ENCODE measurements at places on chromosomes 11 and 22.

- DNase-seq: no peak
Observed at GRCh38 chr22:36510966-36511881, 4.4 kb upstream of the FOXRED2 start.

- DNase-seq: no peak
Observed at GRCh38 chr11:124876818-124877630, 11.8 kb downstream of the ROBO3 start.

DNA sequence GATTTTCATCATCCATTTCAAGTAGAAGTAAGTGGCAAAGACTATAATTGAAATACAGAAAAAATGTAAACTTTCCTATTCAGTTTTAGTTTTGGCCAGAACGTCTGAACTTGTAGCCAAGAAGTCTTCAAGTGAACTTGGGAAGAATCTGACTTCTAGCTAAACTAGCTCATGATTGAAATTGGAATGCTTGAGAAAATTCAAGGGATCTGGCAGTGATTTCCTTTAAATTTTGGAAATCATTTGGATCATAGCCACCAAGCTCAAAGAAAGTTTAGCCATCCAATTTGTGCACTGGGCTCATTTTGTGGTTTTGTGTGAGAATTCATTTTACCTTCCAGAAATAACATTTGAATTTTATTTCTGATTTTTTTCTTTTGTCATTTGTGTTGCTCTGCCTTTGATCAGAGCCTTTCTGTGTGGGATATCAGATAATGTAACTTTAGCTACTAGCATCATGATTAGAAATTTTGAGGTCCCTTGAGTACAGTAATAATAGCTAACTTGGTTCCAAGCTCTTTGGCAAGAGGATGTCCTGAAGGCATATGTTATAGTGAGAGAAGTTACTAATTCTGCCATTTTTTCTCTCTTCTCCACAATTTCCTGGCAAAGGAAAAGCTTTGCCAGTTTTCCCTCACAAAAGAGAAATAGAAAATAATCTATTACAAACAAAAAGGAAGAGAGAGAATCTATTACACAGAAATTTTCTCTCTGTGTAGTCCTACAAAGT lies 2123.7 kb upstream of the RAG2 start:
- DNase-seq: no peak

DNA sequence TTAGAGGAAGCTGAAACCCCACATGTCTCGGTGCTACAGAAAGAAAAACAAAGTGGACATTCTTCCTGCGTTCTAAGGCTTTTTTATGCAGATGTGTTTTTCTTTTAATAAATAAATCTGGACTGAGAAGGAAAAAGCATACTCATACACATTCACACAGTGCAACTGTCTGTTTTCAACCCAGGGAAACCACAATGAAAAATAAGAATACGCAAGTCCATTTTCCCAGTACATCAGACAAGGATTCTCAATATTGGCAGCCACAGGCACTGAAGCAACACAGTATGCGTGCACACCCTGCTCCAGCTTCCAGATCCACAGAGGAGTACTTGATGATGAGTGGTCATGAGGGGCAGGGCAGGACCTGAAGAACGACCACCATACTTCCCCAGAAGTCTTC lies 86.9 kb downstream of the ETS1 start:
- DNase-seq: no peak

- no peak for DNase-seq
Observed at GRCh38 chr11:133790995-133791394, 54.3 kb downstream of the SPATA19 start.

GRCh38 chr11:119795690-119796089 lies 66.7 kb upstream of the NECTIN1 start:
- DNase-seq: no peak

DNA sequence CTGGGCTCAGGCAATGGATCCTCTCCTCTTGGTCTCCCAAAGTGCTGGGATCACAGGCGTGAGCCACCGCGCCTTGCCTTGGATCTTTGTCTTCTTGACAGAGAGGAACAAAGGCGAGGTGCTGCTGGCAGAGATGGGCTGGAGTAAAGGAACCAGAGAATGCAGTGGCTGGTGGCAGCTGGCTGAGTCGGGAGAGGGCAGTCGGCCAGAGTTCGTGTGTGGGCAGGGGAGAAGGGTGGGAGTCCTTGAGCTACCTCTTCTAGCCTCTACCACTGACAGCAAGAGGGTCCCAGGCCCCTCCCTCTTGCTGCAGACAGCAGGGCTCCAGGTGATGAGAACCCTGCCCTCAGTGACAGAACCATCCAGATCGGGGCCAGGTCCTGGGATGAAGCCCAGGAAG lies 86.2 kb upstream of the LINC01488 start:
- no peak for DNase-seq

GRCh38 chr11:94845622-94846021 lies 77.5 kb downstream of the AMOTL1 start:
- no peak for DNase-seq

DNA sequence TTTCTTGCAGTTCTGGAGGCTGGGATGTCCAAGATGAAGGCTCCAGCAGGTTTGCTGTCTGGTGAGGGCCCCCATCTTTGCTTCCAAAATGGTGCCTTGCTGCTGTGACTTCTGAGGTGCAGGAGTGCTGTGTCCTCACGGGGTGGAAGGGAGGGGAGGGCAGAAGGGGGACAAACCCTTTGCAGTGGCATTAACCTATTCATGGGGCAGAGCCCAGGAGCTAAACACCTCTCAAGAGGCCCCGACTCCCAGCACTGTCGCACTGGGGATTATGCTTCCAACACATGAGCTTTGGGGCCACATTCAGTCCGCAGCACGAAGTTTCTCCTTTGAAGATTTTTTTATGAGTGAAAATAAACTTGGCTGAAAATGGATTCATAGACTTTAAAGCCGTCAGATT lies 25.5 kb upstream of the OSBPL5 start:
- no peak for DNase-seq

GRCh38 chr11:73623686-73624085 lies 22.7 kb upstream of the PLEKHB1 start:
- no peak for DNase-seq

DNA sequence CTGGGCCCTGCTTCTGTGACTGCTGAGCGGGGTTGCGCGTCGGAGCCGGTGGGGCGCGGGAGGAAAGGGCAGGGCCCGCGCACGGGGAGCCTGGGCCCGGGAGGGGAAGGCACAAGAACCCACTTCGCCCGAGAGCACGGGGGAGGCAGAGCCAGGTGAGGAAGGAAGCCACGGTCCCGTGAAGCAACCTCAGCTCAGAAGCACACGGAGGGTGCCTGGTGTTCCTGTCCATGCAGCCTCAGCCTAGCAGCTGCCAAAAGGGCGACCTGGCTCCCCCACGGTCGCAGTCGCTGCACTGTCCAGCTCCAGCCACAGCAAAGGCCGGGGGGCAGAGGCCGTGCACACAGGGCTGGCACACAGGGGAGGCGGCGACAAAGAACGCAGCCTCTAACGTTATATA lies 9.3 kb upstream of the CDC42BPG start:
- DNase-seq: no peak

DNA sequence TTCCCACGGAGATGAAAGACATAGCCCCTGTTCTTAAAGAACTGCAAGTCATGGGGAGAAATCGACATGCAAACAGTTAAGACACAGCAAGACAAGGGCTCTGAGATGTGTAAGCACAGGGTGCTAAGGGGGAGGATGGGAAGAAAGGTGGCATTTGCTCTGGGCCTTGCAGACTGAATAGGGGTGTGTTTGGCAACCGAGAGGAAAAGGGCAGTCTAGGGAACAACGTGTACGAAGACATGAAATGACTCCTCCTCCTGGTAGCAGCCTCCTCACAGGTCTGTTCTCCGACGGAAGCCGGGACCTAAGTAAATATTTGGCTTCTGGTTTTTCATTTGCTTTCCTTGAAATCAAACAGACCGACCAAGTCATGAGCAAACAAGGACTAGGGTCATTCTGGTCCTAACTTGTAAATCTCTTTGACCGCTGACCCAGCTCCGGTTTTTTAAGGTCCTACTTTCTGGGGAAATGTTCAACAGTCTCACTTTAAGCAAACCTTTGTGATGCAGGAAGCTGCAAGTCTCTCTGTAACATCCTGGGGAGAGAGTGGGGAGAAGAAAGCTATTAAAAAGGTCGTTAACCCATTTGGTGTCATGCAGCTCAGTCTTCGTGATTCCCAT lies 19.7 kb downstream of the NNMT start:
- DNase-seq: no peak

GRCh38 chr11:44193856-44194255 lies 98.4 kb downstream of the EXT2 start:
- DNase-seq: no peak

DNA sequence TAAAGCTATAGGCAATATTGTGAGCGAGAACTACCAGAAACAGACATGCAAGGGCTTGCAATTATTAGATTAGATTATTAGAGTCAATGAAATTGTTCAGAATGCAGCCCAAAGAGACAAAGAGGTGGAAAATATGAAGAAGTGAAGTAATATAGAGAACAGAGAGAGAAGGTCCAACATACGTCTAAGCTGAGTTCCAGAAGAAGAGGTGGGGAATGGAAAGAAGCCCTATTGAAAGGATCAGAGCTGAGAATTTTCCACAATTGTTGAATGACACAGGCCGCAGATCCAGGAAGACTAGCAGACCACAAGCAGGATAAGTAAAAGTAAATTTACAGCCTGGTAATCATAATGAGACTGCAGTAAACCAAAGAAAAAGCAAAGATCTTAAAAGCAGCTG lies 93.2 kb downstream of the EXT2 start:
- no peak for DNase-seq

DNA sequence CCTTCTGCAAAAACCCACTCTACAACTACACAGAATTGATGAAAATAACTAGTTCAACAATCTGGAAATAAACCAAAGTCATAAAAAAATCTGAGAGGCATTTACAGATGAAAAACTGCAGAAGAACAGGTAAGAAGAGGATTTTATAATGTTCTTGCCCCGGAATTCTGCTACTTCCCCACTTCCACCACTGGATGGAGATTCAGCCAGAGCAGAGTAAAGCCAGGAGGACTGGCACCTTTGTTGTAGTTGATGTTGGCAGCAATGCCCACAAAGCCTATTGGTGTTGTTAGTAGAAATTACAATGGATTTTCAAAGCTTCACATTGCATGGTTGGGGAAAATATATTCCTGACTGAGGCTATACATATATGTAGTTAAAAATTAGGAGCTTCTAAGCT lies 640.2 kb downstream of the LRRC4C start:
- no peak for DNase-seq

- no peak for DNase-seq
Observed at GRCh38 chr11:3709977-3710376, 38.8 kb upstream of the CHRNA10 start.

- DNase-seq: no peak
Observed at GRCh38 chr11:130997278-130997677, 81.0 kb upstream of the SNX19 start.

DNA sequence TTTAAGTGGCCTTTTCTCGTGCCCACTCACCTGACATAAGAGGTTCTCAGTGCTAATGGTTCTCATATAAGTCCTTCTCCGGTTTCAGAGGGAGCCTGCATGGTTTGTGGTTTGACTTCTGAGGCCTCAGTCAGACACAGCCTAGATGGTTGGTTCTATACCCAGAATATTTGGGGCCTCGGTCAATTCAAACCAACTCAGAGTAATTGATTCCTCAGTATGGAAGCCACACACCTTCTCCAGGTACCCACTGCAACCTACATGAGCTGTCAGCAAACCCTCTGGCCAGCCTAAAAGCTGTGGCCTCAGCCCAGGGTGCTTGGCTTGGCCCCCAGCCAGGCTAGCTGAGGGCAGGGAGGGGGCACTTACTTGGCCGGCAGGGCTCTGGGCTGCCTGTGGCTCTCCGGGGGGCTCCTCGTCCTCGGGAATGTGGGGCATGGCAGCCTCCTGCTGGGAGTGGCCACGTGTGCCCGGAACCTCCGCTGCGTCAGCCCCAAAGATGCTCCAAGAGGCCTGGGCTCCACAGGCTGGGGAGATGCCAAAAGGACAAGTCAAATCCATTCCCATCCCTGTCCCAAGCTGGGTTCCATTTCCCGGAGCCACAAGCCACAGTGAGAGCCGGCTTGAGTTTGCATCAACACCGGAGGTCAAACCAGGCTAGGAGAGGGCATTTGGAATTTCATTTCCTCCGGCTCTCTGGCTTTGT lies 41.7 kb downstream of the IRAG1 start:
- DNase-seq: no peak

DNA sequence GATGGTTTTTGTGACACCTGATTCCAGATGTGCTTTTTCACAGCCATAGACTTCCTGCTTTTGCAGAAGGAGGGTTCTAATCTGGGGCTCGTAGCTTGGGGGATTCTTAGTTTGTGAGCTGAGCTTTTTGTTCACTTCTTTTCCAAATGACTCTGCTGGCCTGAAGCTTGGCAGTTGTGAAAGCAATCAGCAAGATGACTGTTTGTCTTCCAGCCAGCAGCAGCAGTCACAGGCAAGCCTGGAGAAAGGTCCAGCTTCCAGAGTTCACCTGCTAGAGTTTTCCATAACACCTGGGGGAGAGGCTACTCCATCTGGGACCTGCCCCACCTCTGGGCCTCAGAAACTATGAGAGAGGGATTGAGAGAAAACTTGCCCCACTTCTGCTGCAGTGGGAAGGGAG lies 4.1 kb downstream of the MARK2 start:
- DNase-seq: no peak

Measured in dorsolateral prefrontal cortex (tissue), 122 donors.